ENCODE measurements at places on chromosomes 11 and 22.

DNA sequence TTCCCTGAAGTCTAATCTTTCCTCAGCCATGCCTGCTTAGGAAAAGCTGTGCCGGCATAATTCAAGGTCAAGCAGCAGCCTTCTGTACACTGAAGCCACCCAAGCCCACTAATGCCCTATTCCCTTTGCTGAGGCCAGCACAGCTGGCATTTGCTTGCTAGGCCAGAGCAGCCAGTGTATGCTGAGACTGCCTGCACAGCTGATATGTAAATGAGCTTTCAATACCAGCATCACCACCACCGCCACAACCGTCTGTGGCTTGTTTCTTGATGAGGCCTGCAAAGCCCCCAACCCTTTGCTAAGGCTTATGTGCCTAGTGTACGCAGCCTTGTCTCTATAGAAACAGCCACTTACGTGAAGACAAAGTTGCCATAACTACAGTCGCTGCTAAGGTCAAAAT, 56.3 kb upstream of the TNRC6B start:
- DNase-seq = no peak

DNA sequence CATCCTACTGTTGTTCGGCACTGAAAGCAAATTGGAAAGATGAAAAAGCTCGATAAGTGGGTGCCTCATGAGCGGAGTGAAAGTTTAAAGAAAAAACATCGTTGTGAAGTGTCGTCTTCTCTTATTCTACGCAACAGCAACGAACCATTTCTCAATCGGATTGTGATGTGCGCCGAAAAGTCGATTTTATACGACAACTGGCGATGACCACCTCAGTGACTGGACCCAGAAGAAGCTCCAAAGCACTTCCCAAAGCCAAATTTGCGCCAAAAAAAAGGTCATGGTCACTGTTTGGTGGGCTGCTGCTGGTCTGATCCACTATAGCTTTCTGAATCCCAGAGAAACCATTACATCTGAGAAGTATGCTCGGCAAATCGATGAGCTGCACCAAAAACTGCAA, 58.4 kb upstream of the FBXO3 start:
- DNase-seq = no peak

DNA sequence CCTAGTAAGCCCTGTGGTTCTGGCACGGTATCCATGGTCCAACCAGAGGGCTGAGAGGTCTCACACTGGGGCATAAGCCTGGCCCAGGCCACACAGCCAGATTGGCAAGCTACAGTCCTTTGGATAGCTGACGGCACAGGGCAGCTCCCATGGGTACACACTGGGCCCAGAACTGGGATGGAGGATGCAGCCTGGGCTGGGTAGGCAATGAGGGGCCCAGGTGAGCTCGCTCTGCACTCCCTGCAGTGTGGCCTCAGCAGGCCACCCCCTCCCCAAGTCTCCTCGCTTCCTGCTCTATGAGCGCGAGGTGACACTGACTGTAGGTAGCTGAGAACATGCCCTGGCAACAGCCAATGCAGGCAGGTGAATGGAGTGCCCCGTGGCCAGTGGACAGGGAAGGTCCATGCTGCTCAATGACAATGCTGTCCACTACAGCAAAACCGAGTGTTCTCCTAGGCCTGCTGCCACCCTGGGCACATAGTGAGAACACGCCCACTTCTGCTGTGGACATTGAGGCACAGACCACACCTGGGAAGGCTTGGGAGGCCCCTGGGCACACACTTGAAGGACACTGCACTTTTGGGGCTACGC, 3.8 kb downstream of the ARVCF start:
- no peak for DNase-seq

- no peak for DNase-seq
Measured at GRCh38 chr22:28801845-28802594, 1.7 kb upstream of the XBP1 start.

- DNase-seq = no peak
Measured at GRCh38 chr11:31106968-31107576, 262.5 kb downstream of the DCDC1 start.

- DNase-seq = no peak
Measured at GRCh38 chr11:68135161-68135560, 14.0 kb upstream of the CHKA start.

- DNase-seq = no peak
Measured at GRCh38 chr22:31852691-31853421, 91.5 kb upstream of the YWHAH start.

DNA sequence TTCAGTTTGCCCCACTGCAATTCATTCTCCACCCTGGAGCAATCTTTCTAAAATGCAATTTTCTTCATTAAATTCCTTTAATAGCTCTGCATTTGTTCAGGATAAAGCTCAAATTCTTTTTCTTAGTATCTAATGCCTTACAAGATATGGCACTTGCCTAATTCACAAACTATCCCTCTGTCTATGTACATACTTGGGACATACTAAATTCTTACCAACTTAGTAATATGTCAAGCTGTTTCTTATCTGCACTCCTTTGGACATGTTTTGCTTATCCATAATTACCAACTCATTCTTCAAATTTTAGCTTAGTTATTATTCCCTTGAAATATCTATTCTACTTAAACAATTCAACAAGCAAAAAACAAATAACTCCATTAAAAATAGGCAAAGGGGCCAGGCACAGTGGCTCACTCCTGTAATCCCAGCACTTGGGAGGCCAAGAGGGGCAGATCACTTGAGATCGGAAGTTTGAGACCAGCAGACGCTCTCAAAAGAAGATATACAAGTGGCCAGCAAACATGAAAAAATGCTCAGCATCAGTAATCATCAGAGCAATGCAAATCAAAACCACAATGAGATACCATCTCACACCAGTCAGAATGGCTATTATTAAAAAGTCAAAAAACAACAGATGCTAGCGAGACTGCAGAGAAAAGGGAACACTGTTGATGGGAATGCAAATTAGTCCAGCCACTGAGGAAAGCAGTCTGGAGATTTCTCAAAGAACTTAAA, 96.9 kb downstream of the FAM76B start:
- DNase-seq = peak; percentile 45

- DNase-seq = no peak
Measured at GRCh38 chr11:47078751-47079521, 97.7 kb downstream of the ARFGAP2 start.

DNA sequence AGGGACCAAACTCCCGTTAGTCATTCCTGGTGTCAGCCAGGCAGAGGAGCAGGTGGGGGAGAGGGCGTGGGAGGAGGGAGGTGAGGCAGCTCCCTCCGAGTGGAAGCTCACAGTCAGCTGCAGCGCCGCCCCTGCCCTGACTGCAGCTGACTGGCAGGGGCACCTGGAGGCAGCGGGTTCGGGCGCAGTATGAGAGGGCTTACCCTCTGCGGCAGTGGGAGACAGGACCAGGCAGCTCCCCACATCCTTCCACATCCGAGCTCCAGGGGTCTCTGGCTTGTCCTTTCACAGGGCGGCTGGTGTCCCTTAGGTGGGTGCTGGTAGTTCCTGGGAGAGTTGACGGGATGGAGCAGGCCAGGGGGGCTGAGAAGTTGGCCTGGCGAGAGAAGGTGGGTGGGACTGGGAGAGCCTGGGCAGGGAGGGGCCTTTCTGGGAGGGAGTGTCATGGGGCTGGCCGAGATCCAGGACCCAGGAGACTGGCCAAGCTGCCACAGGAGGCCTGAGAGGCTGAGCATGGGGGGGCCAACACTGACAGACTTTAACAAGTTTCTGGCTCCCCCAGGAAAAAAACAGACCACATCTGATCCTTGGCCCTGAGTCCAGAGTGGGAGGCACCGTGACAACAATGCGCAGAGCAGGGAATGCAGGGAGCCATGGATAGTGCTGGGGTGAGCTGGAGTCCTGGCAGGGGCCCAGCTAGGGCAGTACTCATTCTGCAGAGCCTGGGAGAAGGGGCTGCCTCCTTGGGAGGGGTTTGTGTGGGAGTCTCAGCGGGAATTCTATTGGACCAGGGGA, 4.9 kb downstream of the ADORA2A start:
- DNase-seq = no peak

DNA sequence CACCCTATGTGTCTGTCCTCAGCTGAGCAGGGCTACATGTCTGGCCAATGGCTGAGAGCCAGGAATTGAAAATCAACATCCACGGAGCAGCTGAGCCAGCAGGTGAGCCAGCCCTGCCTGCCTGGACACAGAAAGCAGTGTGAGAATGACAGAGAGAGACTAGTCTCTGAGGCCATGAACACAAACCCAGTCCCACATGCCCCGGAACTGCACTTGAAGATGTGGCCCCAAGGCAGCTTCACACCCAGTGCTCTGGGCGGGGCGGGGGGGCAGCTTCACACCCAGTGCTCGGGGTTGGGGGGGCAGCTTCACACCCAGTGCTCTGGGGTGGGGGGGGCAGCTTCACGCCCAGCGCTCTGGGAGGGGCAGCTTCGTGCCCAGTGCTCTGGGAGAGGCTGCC, 37.6 kb downstream of the TRMU start:
- no peak for DNase-seq

DNA sequence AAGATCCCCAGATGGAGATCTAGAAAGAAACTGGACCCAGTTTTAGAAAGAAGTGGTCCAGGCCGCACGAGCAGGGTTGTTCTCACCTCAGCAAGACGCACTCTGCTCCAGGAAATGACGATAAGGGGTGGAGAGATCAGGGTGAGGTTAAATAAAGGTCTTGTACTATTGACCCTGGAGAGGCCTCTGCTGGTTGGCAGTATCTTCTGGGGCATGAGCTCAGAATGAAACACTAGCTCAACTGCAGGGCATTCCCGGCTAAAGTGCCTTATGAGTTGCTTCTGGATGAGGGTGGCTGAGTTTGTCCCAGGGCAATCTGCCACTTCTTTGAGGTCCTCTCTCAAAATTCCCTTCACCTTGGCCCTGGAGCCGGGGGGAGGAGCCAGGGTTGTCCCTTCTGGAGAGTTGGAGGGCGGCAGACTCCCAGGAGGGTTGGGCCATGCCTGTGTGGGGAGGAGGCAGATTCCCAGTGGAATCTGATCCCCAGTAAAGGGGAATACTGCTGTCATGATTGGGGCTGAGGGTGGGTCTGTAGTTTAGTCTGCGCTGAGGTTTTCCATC, 10.9 kb downstream of the USP2 start:
- no peak for DNase-seq

- DNase-seq = no peak
Measured at GRCh38 chr11:70710192-70710591, 311.9 kb downstream of the CTTN start.

DNA sequence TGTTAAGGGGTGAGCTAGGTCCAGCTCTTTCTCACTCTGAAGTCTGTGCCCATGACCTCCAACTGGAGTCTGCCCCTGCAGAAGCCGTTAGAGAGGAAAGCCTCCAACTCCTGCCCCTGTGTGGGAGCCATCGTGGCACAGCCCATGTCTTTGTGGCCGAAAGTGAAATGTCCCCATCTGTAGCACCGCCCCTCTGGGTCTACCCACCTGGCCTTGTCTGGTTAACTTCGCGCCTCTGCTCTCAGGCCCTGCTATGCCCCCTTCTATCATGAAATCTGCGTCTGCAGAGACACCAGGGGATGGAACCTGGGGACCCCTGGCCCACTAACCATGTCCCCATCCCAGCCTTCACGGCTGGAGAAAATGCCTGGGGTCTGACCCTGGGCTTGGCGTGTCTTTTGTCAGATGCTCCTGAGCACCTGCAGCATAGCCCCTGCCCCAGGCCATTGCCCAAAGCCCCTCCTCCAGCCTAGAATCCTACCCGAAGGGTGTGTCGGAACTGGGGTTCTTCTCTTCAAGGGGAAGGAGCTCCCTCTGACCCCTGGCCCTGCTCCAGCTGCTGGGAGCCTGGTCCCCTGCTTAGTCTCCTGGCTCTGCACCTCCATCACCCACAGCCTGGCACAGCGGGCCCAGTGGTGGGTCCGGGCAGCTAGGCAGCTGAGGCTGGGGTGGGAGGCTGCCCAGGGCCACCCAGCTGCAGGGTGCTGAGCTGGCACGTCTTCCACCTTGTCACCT, 35.8 kb upstream of the HMOX1 start:
- DNase-seq = no peak

DNA sequence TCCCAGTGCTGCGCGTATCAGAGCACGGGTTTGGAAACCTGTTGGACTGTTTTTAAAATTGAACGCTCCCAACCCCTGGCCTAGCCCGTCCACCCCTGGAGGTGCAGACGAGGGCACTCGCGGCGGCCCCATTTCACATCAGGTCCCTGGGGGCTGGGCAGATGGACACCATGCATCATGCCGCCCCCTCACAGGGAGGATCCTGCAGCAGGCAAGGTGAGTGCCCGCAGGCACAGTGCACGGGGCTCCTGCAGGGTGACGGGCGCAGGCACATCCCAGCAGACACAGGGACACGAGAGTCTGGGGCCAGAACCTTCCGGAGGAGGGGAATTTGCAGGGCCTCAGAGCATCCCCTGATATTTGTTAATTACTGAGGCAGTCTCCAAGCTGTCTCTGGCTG, 7.3 kb downstream of the ANO9 start:
- no peak for DNase-seq

- no peak for DNase-seq
Measured at GRCh38 chr11:122220321-122220720, 104.3 kb upstream of the BLID start.

- peak; percentile 65 for DNase-seq
Measured at GRCh38 chr11:99325847-99326246, 305.1 kb downstream of the CNTN5 start.

DNA sequence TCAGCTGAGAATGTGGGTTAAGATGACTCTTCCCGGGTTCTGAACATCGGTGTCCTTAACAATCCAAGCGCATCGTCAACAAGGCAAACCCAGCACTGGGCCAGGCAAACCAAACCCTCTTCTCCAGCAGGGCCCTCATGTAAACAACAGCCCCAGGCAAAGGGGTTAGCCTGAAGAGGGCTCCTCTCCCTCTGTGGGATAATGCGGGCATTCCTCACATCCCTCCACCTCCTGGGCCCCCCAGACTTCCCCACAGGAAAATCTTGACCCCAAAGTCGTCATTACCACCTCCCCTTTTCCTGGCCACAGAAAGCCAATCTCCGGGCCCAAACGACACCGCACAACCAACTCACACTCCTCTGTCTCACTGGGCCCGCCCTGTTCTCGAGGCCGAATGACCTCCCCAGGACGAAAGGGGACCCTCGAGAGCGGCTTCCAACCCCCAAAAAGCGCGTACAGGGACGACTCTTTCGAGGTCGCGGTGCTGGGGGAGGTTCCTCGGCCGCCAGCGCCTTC, 566 bp downstream of the DDB1 start:
- no peak for DNase-seq

DNA sequence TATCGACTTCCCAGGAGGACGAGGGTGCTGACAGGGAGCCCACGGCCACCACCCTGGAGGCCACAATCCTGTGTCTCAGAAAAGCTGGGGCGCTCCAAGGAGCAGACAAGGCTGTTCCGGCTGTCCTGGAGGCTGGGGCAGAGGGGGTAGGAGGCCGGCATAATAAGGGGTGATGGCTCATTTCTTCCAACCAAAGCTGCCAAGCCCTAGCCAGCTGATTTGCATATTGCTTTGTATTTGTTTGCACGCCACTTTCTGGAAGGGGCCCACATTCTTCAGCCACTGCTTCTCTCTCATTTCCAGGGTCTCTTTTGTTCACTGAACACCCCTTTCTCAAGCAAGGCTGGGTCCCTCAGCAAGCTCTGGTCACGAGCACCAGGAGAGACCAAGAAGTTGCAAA, 4.7 kb downstream of the PDE2A start:
- no peak for DNase-seq

GRCh38 chr22:25282346-25282670, 62.9 kb downstream of the CRYBB2 start:
- DNase-seq = no peak

- no peak for DNase-seq
Measured at GRCh38 chr11:75421902-75422247, 11.1 kb downstream of the KLHL35 start.

GRCh38 chr11:124799348-124800225, 619 bp downstream of the MSANTD2 start:
- no peak for DNase-seq

- DNase-seq = no peak
Measured at GRCh38 chr22:28562324-28562723, 117.3 kb downstream of the TTC28 start.
